Germinal center (tissue), 1 donor: ENCODE measurements at places on chromosomes 7 and 10.

DNA sequence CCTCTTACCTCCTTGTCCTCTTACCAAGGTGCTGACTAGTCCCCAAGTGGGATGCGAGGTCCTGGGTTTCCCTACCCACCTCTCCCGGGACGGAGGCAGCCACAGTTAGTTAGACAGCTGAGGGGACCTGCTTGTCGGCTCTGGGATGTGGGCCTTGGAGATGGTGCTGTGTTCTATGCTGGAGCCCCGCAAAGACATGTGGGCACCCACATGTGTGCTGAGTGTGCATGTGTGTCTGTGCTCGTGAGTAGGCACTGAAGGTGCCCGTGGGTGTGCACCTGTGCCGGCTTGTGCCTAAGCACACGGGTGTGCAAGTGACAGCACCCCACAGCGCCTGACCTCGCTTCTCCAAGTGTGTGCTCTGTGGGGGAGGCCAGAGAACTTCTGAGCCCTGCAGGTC is 62.2 kb downstream of the NEURL1 start:
- no peak for DNase-seq

DNA sequence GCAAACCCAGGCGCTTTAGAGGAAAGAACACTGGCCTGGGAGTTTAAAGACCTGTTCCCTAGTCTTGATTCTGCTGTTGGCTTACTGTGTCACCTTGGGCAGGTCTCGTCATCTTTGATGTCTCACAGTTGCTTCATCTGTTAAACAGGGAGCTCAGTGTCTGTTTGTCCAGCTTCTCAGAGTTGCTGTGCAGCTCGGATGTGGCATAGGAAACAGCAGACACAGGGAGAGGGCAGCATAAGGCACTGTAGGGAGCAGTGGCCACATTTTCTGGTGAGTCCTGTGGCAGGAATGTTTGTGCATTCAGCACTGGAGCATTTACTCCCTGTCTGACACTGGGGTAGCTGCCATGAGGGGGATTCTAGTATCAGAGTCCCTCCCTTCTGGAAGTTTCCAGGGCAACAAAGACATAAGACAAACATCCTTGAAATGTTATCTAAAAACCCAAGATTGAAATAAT is 2.0 kb downstream of the REPIN1 start:
- no peak for DNase-seq

- no peak for DNase-seq
Observed at GRCh38 chr7:73844131-73844547, 1.8 kb upstream of the METTL27 start.

DNA sequence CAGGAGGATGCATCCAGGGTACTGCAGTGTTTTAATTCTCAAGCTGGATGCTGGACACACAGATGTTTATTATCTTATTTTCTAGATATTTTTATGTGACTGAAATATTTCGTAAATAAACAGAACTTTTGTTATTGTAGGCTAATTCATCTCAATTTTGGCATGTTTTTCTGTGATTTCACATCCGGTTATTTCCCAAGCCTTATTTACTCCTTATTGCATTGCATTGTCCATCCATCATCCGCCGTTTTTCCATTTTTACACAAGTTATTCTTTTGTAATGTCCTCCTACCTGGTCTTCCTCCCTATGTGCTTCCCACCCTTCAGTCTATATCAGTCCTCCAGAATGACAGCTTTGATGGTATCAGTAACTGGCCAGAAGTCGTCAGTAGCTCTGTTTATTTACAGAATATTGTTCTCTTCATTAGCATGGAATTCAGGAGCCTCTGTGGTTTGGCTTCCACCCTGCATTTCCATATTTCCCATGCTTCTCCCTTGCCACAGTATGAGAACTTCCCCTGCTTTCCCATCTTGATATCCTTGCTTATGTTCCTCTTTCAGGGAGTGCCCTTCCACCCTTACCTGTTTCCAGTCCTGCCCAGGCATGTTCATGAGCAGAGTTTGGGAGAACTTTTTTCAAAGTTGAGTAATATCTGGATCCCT is 16.1 kb downstream of the GNAI1 start:
- DNase-seq, result no peak

GRCh38 chr7:92851732-92852131 is 15.4 kb upstream of the CDK6 start:
- DNase-seq, result no peak

GRCh38 chr7:139457153-139457946 is 26.1 kb downstream of the KLRG2 start:
- no peak for DNase-seq

DNA sequence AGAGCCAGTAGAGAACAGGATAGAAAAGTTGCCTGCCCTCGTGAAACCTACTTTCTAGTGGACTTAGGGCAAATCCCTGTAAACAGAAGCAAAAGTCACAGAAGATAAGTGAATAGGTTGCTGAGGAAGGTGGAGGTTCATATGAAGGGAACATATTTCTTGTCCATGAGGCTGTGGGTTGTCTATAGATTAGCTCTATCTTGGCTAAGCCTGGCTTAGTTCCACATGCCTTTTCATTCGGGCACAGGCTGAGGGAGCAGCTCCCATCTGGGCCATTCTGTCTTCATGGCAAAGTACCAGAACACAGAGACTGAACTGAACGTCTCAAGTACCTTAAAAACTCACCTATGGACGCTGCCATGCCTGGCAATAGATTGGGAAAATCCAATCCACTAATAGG is 45.3 kb downstream of the BZW2 start:
- no peak for DNase-seq
